Mesothelial cell of epicardium (in vitro differentiated cells): ENCODE measurements at places on chromosomes 3 and 15. TPM values are rescaled to one million over a fixed set of nuclear protein-coding genes. Genes with fewer than 3 reads are reported as not detected.

GRCh38 chr15:91915576-91915975 is 62.1 kb downstream of the SLCO3A1 start:
- no peak for DNase-seq

DNA sequence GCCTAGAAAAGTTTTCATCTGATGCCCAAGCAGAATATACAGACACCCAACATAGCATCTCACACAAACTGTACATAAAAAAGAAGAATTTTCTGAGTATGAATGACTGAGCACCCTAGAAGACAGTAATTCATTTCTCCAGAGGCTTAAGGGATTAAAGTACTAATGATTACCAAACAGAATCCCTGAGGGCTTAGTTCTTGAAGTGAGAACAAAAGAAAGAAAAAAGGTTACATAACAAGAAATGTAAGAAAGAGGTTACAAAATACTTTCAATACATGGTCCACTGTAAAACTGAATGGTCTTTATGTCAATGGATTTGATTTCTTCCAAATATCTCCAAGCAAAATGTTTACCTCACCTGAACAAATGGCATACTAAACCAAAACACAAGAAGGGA is 9.1 kb upstream of the NEK10 start:
- DNase-seq = no peak

- no peak for DNase-seq
Observed at GRCh38 chr3:59510576-59510975, 460.8 kb upstream of the CFAP20DC start.

DNA sequence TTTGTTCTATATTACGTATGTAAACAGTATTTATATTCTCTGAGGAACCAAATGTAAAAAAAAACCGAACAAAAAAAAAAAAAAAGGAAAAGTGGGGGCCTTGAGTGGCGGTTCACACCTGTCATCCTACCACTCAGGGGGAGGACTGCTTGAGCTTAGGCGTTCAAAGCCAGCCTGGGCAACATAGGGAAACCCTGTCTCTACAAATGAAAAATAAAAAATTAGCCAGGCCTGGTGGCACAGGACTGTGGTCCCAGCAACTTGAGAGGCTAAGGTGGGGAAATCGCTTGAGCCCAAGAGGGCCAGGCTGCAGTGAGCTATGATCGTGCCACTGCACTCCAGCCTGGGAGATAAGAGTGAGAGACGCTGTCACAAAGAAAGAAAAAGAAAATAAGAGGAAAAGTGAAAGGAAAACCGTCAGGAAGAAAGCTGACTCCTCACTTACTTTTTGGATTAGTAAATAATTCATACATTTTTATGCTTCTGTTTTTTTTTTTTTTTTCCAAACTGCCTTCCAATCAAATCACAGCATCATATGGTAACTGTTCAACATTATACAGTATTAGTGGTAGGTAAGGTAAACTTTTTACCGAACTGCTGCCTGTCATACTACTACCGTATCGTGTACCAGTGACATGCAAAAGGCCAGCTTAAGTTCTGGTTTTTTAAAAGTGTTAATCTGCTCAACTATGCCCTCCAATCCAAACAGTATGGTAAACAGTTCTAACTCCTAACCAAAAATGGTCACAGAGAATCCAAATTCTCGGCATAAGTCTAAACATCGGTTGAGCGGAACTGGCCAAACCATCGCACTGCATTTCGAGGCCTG is 1.2 kb downstream of the PHC3 start:
- no peak for DNase-seq

GRCh38 chr3:192013110-192013509 is 552.1 kb downstream of the PYDC2 start:
- no peak for DNase-seq

- no peak for DNase-seq
Observed at GRCh38 chr3:136947477-136947876, 10.3 kb upstream of the IL20RB start.

DNA sequence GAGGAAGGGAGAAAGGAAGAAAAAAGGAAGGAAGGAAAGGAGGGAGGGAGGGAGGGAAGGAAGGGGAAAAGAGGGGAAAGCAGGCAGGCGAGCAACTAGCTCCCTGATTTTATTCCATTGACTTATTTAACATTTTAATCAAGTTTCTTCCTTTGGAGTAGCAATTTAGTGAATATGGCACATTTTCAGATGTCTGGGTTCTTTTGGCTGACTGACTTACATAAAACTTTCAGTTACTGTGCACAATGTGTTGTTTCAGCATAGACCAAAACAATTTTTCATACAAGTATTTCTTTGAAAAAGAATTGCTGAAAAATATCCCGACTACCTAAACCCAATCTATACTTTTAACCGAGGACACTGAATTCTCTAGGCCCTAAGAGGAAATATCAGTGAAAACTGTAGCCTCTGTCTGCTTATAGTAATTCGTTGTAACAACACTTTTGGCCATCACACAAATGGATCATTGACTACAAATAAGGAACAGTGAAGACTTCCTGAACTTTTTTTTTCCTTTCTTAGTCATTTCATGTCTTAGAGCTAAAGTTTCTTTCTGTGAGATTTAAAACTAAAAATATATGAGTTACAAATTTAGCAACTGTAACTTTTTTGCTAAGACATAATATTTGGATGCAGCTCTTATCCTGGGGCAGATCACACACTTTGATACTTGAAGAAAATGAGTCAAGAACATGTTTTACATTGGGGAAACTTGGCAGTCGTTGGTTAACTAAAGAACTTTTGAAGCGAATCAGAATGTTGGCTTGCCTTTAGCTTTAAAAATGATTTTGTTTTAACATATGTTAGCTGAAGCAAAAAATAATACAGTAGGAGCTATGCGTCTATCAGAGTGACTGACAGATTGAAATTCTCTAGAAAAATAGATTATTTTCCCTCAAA is 79.6 kb downstream of the SOX2 start:
- no peak for DNase-seq

GRCh38 chr15:97909291-97909891 is 51.1 kb upstream of the ARRDC4 start:
- DNase-seq = peak; percentile 73

DNA sequence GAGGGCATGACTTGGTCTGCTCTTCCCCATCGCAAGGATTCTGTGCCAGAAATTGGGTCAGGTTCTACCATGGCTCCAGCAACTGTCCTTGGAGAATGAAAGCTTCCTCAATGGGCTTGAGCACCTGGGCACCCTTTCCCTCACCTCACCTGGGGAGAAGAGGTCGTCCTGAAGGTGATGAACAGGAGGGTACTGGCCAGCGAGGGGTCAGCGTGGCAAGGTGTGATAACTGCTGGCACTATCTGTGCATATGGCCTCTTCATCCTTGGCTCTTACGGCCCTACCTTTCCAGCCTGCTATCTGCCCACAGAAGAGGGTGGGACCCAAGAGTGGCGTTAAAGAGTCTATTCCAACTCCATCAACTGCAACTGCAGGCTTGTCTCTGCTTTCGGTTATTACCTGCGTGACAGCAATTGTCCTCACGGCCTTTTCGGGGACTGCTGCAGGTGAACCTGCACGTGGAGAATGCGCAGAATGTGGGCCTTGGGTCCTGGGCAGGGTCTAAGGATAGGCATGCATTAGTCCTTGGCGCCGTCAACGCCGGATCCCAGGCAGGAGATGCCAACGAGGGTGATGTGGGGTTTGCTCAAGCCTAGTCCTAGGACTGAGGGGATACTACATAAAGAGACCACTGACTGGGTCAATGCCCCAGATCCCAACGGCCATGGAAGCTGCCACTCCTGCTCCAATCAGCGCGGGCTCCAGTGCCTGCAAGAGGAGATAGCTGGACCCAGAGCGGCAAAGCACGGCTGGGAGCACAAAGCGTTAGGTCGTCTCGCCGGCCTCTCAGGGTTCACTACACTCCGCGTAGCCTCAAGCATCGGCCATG is 625 bp upstream of the RBM15B start:
- no peak for DNase-seq

- no peak for DNase-seq
Observed at GRCh38 chr3:54358316-54358715, 236.0 kb downstream of the CACNA2D3 start.

The SLC6A11 gene
- 2.6 to 3.3 TPM (median 2.7 TPM) in 3 replicates for total RNA-seq

The DISP2 gene
- total RNA-seq = 0.57 to 0.76 TPM (median 0.64 TPM) in 3 replicates

The AP3B2 gene
- 1.3 to 2.5 TPM (median 2.4 TPM) in 3 replicates for total RNA-seq

The THPO gene
- 0.56 to 1.1 TPM (median 0.63 TPM) in 3 replicates for total RNA-seq

The LCMT2 gene
- total RNA-seq = 9.8 to 10.0 TPM (median 9.9 TPM) in 3 replicates

The EIF2B5 gene
- total RNA-seq = 38.2 to 42.2 TPM (median 39.0 TPM) in 3 replicates
